ENCODE measurements at places on chromosomes 4 and X.

- DNase-seq = no peak
Measured at GRCh38 chr4:140122891-140123290, 31.1 kb downstream of the MAML3 start.

DNA sequence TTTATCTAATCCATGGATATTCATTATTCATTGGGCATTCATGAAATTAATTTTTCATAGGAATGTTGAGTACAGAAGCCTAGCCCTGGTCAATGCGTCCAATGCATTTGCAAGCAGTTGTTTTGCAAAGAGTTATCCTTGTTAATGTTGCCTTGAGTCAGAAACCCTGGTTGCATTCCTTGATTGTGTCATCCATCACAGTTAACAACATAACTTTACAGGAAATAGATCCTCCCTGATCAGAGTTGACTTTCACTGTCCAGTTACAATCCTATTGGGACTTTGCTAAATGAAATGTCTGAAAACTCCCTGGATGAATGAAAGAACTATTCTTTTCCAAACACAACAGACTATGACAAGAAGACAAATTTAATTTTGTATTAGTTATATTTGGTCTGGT is 924.3 kb upstream of the SLIT2 start:
- no peak for DNase-seq

DNA sequence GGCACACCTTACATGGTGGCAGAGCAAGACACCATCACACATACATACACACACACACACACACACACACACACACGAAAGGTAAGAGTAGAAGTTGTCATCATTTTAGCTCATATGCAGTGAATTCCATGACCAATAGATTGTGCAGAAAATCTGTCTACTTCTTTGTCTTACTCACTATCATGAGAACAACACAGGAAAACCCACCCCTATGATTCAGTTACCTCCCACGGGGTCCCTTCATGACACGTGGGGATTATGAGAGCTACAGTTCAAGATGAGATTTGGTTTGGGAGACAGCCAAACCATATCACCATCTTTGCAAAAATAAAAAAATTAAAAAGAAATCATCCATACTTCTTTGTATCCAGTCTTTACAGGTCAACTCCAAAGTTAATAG is 221.1 kb downstream of the BMPR1B start:
- no peak for DNase-seq

- no peak for DNase-seq
Measured at GRCh38 chrX:23570674-23571343, 96.5 kb upstream of the PRDX4 start.

GRCh38 chrX:119696251-119696890 is 3.4 kb upstream of the SEPTIN6 start:
- DNase-seq = no peak

- DNase-seq = no peak
Measured at GRCh38 chrX:121949041-121949760, 901.8 kb downstream of the GLUD2 start.
